ENCODE measurements at places on chromosomes 16 and 17.
A peak's percentile ranks its signal among the peaks of the same experiment; 100 is the strongest.

GRCh38 chr17:47200325-47200664 is 8.9 kb upstream of the MYL4 start:
- DNase-seq: no peak

- peak; percentile 88 for DNase-seq
These were observed 17.2 kb downstream of the CD300LB start for GRCh38 chr17:74513987-74514631.

DNA sequence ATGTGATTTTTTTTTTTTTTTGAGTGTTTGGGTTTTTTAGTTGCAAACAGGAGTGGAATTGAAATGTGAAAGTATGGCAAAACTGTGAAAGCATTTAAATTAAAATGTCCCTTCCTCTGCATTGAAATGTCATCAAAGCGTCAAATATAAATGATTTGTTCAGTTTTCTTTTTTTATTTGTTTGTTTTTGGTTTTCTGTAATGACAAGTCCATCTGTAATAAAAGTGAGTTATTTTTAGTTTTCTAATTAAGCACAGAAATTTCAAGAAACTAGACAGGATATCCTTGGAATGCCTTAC is 1.9 kb upstream of the TOB1 start:
- DNase-seq: no peak

GRCh38 chr17:42883802-42884558 is 16.6 kb upstream of the G6PC1 start:
- DNase-seq: no peak

- peak; percentile 41 for DNase-seq
These were observed 6.5 kb downstream of the SLC47A2 start for GRCh38 chr17:19709841-19710240.
